Panc1 (cell line): ENCODE measurements at places on chromosomes 4 and X. TPM values are rescaled to one million over a fixed set of nuclear protein-coding genes. Genes with fewer than 3 reads are reported as not detected.

The LDOC1 gene
- total RNA-seq, result not detected

The HSFX4 gene
- total RNA-seq, result not detected

The PRICKLE3 gene
- 40.1 TPM for total RNA-seq

The DGKK gene
- total RNA-seq, result not detected

- no peak for DNase-seq
- no peaks in the 10 kb centered on the region for H3K27me3 ChIP-seq
- H3K4me1 ChIP-seq, result no peaks in the 10 kb centered on the region
These were observed 478.4 kb downstream of the BCOR start for GRCh38 chrX:39619182-39620009.

DNA sequence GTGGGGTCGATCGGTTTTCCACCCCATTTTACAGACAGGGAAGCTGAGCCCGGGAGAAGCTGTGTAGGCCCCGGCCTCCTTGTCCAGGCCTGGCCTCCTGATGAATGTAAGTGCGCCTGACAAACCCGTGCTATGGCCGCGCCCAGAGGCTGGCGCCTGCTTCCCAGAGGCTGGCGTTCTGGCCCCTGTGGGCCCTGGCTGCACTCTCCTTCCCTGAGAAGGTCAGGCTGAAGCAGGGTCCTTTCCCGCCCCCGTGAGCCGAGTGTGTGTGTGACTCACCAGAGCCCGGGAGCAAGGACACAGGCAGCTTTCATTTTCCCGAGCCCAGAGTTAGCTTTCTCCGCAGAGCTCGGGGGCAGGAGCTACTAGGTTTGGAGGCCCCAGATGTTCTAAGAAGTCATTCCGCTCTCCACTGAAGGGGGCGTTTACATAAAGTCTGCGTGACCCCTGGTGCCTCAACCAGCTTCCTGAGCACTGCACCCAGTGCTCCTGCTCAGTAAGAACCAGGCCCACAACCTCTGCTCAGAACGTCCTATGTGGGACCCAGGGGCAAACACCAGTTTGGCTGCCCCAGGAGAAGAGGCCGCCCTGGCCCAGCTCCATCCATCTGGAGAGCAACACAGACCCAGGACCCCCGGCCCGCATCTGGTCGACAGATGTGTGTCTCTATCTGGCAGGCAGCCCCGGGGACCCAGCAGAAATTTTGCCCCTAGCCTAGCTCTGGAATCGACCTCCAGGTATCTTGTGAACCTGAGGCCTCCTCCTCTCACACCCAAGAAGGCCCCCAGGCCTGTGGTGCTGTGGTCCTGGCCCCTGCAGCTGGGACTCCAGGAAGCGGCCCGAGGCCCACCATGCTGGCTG, 13.6 kb downstream of the UVSSA start:
- H3K27me3 ChIP-seq, result no peaks in the 10 kb centered on the region
- no peaks in the 10 kb centered on the region for H3K36me3 ChIP-seq
- no peak for DNase-seq
- no peaks in the 10 kb centered on the region for H3K4me1 ChIP-seq

DNA sequence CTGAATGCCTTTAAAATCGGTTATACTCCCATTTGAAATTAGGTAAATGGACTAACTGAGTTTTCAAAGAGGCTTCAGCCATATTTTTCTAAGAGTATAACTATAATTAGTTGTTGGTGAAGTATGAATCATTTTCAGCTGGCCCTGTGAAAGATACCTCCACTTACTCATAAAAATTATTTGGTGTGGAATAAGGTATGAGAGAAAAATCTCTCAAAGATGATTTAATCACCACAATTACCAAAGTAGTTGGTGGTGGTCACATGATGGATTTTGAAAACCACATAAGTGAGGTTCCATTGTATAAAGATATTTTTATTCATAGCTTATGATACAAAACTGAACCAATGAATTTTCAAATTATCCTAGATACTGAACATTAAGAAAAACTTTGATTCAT, 9.0 kb upstream of the KLHL2 start:
- no peak overlapping the region for H3K27ac ChIP-seq
- H3K4me1 ChIP-seq, result no peaks in the 10 kb centered on the region
- H3K27me3 ChIP-seq, result no peaks in the 10 kb centered on the region
- H3K36me3 ChIP-seq, result no peaks in the 10 kb centered on the region
- H3K4me3 ChIP-seq, result no peak overlapping the region

DNA sequence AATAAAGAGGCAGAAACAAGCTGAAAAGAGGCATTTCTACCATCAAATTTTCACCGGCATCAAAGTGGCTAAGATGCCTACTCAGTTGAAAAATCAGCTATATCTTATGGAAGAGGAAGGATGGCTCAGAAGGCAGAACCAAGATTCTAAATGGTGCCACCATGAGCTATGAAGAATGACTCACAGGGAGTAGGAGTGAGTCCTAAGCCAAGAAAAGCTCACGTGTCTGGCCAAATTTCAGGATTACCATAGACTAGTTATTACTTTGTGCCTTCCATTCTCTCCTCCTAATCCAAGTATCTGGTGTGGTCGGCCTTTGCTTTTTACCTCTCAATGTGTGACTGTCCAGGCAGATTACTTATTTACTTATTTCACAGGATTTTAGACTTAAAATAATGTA, 54.8 kb downstream of the BMP3 start:
- no peak for DNase-seq
- H3K36me3 ChIP-seq, result no peaks in the 10 kb centered on the region; the same call in 1 of the 2 replicates
- no peaks in the 10 kb centered on the region for H3K27me3 ChIP-seq
- H3K4me1 ChIP-seq, result no peaks in the 10 kb centered on the region
- no peak overlapping the region for H3K4me3 ChIP-seq

DNA sequence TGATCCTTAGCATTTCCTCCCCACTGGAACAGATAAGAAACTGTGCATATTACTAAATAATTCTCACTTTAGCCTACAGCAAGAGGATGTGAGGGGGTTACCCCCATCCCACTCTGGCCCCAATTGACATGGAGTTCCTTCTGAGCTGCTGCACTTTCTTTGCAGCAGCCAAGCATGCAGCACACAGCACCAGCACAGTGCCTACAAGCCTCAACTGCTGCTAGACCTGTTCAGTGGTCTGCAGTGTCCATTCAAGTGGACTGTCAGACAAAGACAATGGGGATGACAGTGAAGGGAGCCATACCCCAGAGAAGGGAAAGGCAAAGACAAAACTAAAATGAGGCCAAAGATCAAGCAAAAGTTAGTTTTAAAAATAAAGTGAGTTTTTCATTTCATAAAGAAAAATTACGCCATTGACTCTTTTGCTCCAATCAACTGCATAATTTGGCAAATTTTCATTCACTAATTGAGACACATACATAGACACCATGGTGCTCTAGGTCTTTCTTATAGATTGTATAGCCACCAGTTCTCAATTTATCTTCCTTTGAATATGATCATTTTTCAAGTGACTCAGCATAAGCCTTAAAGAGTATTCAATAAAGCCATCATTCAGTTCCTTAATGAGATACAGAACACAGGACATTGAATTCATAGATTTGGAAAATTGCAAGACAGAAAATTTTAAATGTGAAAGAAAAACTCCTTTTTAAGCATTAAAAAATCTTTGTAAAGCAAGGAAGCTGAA, 410.6 kb downstream of the HNRNPD start:
- H3K4me3 ChIP-seq, result no peak overlapping the region
- no peak for DNase-seq
- H3K27me3 ChIP-seq, result no peaks in the 10 kb centered on the region
- H3K27ac ChIP-seq, result no peak overlapping the region
- no peaks in the 10 kb centered on the region for H3K36me3 ChIP-seq

DNA sequence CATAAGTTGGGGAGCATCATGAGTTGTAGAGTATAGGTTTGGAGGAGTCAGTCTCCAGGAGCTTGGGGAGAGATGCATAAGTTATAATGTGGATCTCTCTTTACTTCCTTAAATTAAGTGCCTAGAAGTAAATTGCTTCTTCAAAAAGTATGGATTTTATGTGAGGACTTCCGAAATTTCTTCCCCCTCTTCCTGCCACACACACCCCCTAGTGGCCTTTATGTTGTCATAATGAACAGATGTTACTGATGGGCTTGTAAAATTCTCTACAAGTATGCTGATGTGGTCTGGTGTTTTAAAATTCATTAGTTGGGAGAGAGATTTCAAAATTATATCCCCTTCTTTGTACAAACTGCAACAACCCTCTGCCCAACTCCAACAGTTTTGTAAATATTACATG, 2.3 kb upstream of the METTL14 start:
- H3K4me1 ChIP-seq, result peaks cover 7% of the 10 kb centered on the region; the same call in 1 of the 2 replicates
- no peaks in the 10 kb centered on the region for H3K27me3 ChIP-seq
- peaks cover 6% of the 10 kb centered on the region; the same call in 1 of the 2 replicates for H3K36me3 ChIP-seq

GRCh38 chr4:13430834-13431568, 53.1 kb downstream of the RAB28 start:
- H3K27ac ChIP-seq, result no peak overlapping the region
- H3K4me3 ChIP-seq, result no peak overlapping the region
- no peaks in the 10 kb centered on the region for H3K36me3 ChIP-seq
- H3K4me1 ChIP-seq, result no peaks in the 10 kb centered on the region

GRCh38 chrX:135382260-135382659, 39.5 kb upstream of the SMIM10L2A start:
- H3K27me3 ChIP-seq, result no peaks in the 10 kb centered on the region
- no peaks in the 10 kb centered on the region for H3K36me3 ChIP-seq
- no peak overlapping the region for H3K27ac ChIP-seq

DNA sequence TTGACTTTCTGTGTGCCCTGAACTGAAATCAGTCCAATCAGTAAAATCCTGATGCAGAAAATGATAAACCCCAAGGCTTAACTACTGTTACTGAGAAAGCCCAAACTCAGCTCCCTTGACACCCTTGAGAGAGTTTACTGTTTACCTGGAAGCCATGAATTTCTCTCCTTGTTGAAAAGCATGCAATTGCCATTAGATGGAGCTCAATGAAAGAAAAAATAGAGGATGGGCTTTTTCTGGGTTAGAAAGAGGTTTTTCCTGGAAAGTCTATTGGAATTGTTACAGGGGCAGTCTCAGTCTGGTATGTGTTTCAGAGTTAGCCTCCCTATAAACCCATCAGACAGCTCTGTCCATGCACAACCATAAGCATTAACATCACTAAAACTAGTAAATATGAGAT, 66.4 kb upstream of the C4orf54 start:
- no peak for DNase-seq
- H3K27ac ChIP-seq, result no peak overlapping the region
- H3K4me3 ChIP-seq, result no peak overlapping the region
- no peaks in the 10 kb centered on the region for H3K4me1 ChIP-seq

DNA sequence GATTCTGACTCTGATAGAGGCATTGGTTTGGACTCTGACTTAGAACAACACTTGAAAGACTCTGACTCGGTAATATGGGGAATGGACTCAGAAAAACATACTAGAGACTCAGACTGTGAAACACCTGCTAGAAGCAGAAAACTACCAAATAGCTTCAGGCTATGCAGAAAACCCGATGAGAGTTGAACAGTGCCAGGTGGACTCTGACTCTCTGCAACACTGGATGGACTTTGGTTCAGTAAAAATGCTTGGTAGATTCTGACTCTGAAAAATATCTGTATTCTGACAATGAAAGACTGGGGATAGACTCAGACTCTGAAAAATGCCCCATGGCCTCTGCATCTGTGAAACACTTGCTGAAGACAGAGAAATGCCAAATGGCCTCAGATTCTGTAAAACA, 215.1 kb upstream of the HDX start:
- H3K4me3 ChIP-seq, result no peak overlapping the region
- H3K4me1 ChIP-seq, result no peaks in the 10 kb centered on the region
- no peak overlapping the region for H3K27ac ChIP-seq
- no peak for DNase-seq
- no peaks in the 10 kb centered on the region for H3K27me3 ChIP-seq
